ENCODE measurements at places on chromosomes 13 and 19. TPM values are rescaled to one million over a fixed set of nuclear protein-coding genes. Genes with fewer than 3 reads are reported as not detected.
A peak's percentile ranks its signal among the peaks of the same experiment; 100 is the strongest.

The DNAAF3 gene
- polyA plus RNA-seq = 5.4 TPM

The GARIN5A gene
- polyA plus RNA-seq = 2.5 TPM

The LPAR6 gene
- polyA plus RNA-seq = 2.0 TPM

The ATXN8OS gene
- polyA plus RNA-seq = not detected

The CDX2 gene
- 0.34 TPM for polyA plus RNA-seq

The C1QTNF9B gene
- polyA plus RNA-seq = not detected

The ACER1 gene
- not detected for polyA plus RNA-seq

The BEST2 gene
- not detected for polyA plus RNA-seq

The TMEM238 gene
- 2.7 TPM for polyA plus RNA-seq

The CALR gene
- polyA plus RNA-seq = 484 TPM

The B3GNT8 gene
- 0.20 TPM for polyA plus RNA-seq

The NPAS1 gene
- polyA plus RNA-seq = 3.5 TPM

The NCCRP1 gene
- 0.71 TPM for polyA plus RNA-seq

The TEKTIP1 gene
- polyA plus RNA-seq = not detected

The NAA16 gene
- polyA plus RNA-seq = 10.5 TPM

The SIGLEC9 gene
- not detected for polyA plus RNA-seq

The DCT gene
- not detected for polyA plus RNA-seq

The IGFL3 gene
- polyA plus RNA-seq = 0.66 TPM

The RNF17 gene
- not detected for polyA plus RNA-seq

The TLE6 gene
- 5.4 TPM for polyA plus RNA-seq

The EFNA2 gene
- 1.3 TPM for polyA plus RNA-seq

DNA sequence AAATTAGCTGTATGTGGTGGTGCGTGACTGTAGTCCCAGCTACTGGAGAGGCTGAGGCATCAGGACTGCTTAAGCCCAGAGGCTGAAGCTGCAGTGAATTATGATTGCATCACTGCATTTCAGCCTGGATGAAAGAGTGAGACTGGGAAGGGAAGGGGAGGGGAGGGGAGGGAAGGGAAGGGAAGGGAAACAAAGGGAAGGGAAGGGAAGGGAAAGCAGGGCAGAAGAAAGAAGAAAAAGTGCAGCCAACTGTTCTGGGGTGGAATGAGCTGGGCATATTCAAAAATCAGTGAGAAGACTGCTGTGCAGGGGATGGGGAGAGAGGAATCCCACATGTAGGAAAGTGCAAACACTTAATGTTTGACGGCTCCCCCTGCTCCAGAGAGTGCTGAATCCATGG, 905.5 kb downstream of the UQCRFS1 start:
- DNase-seq = no peak

DNA sequence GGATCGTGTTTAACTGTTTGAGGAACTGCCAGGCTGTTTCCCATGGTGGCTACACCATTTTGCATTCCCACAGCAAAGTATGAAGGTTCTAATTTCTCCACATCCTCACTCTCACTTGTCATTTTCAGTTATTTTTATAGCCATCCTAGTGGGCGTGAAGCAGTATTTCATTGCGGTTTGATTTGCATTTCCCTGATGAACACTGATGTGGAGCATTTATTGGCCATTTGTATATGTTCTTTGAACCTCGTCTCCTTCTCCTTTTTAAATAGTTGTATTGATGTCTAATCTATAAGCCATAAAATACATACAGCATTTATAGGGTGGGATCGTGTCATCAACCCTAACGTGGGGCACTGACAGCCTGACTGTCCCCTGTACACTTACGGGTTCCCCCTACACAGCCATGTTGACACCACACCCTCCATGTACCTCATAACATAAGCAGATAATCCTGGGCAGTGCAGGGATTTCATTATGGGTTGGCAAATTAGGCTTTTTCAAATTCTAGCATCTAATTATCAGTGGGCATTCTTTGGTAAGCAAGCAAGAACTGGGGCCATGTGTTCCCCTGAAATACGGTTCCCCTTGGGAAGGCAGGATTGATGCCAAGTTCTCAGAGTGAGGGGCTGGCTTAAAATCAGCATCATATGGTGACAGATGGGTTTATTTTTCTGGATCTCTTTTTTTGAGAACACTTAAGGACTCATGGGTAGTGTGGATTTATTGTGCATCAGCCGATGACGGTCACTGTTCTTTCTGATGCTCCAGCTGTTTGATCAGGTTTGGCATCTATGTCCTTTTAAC, 11.6 kb upstream of the ZBTB45 start:
- DNase-seq = no peak

DNA sequence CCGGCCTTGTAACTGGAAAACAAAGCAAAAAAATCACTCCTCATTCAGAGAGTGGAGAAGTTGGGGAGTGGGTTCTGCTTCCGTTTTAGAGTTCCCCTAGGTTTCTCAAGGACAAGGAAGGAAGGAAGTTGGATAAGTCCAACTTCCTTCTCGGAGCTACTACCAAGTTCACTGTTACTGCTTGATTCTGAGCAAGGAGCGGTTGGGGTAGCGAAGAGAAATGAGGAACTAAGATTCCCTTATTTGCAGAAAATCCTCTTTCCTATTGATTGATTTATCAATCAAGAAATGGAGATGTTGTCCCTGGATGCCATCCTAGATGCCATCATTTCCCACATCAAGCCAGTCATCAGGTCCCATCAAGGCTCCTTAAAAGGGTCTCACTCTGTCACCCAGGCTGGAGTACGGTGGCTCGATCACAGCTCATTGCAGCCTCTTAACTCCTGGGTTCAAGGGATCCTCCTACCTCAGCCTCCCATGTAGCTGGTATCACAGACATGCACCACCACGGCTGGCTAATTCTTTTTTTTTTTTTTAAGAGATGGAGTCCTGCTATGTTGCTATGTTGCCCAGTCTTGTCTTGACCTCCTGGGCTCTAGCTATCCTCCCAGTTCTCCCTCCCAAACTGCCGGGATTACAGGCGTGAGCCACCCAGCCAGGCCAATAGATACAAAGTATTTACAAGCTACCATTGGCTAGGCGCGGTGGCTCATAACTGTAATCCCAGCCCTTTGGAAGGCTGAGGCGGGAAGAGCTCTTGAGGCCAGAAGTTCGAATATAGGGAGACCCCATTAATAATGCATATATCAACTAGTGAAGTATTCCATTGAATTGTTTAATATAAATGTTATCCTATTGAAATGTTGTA, 809 bp upstream of the B9D2 start:
- DNase-seq = no peak

DNA sequence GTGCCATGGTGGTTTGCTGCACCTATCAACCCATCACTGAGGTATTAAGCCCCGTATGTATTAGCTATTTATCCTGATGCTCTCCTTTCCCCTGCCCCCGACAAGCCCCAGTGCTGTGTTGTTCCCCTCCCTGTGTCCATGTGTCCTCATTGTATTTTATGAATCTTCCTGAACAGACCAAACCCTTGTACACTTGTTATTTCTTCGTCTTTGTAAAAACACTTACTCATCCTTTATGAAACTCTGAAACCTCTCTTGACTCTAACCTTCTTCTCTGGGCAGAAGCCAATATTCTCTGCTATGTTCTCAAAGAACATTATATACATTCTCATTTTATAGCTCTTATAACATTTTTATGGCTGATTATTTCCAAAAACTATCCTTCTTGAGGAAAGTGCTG, 746.9 kb downstream of the EFNB2 start:
- DNase-seq = no peak

DNA sequence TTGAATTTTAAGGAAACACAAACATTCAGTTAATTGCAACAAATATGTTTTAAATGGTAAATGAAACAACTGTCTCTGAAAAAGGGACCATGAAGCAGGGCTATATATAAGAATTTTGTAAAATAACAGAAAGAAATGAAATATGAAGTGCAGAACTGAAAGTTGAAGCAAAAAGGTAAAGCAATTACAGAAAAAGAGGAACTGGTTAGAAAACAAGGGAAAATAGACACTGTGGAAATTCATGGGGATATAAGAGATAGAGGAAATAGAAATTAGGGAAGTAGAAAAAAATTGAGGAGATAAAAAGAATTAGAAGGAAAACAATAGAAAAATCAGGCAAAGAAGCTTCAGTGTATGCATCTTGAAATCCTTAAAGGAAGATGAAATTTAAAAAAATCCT, 40.0 kb upstream of the TDRD3 start:
- no peak for DNase-seq

GRCh38 chr19:1560286-1560882, 7.7 kb downstream of the MEX3D start:
- no peak for DNase-seq

GRCh38 chr19:52351512-52351911, 15.5 kb downstream of the ZNF610 start:
- DNase-seq = no peak

- DNase-seq = no peak
Observed at GRCh38 chr13:113900646-113901045, 36.8 kb upstream of the GAS6 start.

DNA sequence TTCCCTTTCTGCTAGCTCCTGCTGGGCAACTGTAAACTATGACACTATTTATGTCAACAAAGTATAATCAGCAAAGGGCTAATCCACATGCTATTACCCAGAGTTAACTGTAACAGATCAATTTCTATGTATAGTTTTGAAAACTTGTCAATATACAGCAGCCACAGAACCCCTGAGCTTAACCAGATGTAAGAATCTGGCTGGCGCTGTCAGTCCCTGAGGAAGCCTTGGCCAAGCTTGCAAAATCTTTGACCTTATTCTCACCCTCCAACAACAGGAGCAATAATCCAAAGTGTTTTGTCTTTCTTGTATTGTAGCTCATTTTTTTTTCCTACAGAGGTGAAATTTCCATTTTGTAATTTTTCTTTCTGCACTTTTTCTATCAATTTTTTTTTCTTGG, 1230.1 kb upstream of the SLC10A2 start:
- no peak for DNase-seq

GRCh38 chr19:31262725-31263191, 86.5 kb downstream of the TSHZ3 start:
- no peak for DNase-seq

DNA sequence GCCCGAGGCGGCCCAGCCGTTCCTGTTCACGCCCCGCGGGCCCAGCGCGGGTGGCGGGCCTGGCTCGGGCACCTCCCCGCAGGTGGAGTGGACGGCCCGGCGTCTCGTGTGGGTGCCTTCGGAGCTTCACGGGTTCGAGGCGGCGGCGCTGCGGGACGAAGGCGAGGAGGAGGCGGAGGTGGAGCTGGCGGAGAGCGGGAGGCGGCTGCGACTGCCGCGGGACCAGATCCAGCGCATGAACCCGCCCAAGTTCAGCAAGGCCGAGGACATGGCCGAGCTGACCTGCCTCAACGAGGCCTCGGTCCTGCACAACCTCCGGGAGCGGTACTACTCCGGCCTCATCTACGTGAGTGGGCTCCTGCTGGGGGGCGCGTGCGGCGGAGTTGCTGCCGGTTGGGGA, 7.0 kb downstream of the MYH14 start:
- DNase-seq = no peak

DNA sequence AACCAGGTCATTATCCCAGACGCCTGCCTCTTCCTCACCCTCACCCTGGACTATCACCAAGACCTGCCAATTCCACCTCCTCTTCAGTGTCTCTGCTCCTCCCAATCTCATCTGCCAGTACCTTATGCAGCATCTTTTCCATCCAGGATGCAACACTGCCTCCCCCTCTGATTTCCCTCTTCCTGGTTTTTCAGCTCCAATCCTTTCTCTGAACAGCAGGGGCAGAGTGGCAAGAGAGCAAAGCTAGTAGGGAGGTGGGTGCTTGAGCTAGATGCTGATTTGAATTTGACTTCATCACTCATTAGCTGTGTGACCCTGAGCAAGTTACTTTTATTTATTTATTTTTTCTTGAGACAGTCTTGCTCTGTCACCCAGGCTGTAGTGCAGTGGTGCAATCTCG, 25.6 kb upstream of the CABP5 start:
- DNase-seq = no peak

GRCh38 chr13:93338906-93339305, 112.3 kb downstream of the GPC6 start:
- no peak for DNase-seq

DNA sequence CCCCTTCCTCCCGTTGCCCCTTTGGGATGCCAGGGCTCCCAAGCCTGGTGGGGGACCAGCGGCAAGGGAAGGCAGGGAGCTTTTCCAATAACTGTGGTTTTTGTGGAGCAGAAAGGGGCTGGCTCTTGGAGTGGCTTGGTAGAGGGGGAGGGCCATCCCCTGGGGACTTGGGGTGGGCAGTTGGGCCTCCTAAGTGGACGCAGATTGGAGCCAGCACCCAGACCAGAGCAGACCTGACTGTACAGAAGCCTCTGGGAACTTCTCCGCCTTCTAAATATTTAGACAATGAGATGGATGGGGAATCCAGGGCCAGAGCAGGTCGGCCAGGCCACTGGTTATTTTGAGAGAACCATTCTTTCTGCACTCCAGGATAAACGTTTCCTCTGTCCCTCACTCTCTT, 4.2 kb downstream of the PTGIR start:
- no peak for DNase-seq

- DNase-seq = peak; percentile 89
Observed at GRCh38 chr19:38729653-38730469, 14.4 kb downstream of the CAPN12 start.

GRCh38 chr19:47272448-47273312, 2.0 kb upstream of the INAFM1 start:
- DNase-seq = no peak

- no peak for DNase-seq
Observed at GRCh38 chr19:49110567-49110966, 3.6 kb upstream of the LIN7B start.

- peak; percentile 77 for DNase-seq
Observed at GRCh38 chr19:38266981-38267597, 2.7 kb downstream of the SPINT2 start.

GRCh38 chr13:102751886-102752285, 21.7 kb downstream of the TEX30 start:
- no peak for DNase-seq

GRCh38 chr13:112464720-112465119, 88.6 kb downstream of the SPACA7 start:
- no peak for DNase-seq

DNA sequence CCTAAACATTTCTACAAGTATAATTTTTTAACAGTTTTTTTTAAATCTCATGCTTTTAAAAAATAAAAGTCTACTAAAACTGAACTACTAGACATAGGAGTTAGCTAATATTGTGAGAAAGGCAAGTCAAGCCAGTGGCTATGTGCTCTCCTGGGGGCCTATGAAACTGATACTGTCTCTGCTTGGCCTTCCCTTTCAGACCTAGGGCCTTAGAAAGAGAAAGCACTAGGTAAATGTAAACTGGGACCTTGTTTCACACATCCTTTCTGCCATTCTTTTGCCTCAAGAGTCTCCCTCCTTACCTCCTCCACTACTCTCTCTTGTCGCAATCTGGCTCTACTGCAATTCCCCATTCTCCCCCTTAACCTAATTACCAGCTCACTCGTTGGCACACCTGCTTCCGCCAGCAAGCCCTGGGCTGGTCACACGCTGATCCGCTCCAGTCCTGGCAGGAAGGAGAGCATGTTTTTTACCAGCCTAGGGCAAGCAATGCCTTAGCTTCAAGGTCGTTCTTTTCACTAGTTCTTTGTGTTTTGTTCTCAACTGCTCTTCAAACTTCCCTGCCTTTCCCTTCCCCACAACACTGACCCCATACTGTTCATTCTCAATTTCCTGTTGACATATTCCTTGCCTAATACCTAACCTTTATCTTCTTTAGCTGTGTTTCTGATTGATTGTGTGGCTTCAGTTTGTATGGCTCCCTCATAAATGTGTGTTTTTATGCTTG, 23.1 kb downstream of the TBC1D4 start:
- no peak for DNase-seq

DNA sequence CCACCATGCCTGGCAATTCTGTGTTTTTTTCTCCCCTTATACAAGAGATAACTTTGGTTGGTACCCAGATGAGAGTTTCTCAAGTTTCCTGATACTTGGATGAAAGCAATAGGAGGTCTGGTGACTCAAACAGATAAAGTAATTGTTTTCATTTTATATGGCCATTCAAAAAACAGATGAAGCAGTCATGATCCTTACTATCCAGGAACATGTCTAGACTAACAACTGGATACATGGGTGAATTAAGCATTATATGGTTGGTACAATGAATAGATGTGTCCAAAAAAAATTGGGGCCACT, 8.5 kb downstream of the ZNF430 start:
- DNase-seq = no peak
